Activated naive CD8-positive, alpha-beta T cell treated with anti-CD3 and anti-CD28 coated beads for 36 hours (primary cell): ENCODE measurements at places on chromosomes 4 and X.

- DNase-seq, result no peak
Measured at GRCh38 chrX:50723006-50723405, 91.0 kb downstream of the SHROOM4 start.

DNA sequence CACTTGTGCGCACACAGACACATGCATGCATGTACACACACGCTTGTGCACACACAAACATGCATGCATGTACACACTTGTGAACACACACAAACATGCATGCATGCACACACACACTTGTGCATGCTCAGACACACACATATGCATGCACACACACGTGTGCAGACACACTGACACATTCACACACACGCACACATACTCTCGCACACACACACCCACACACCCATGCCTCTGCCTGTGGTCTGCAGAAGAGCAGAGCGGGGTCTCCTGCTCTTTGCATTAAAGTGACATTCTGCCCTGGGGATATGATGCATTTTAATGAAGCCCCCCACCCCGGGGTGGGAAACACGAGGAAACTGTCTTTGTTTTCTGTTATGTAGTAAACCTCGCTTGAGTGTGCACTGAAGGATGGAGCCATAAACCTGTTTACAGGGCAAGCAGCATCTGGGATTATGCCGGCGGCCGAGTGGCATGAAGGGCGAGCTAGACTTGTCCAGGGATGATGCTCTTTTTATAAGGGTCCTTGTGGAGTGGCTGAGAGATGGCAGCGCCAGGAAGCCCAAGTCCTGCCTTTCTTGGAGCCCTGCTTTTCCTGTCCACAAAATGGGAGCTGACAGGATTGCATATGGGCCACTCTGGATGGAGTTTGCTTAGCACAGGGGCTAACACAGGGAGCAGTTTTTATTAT, 17.8 kb downstream of the PSAPL1 start:
- DNase-seq, result no peak

DNA sequence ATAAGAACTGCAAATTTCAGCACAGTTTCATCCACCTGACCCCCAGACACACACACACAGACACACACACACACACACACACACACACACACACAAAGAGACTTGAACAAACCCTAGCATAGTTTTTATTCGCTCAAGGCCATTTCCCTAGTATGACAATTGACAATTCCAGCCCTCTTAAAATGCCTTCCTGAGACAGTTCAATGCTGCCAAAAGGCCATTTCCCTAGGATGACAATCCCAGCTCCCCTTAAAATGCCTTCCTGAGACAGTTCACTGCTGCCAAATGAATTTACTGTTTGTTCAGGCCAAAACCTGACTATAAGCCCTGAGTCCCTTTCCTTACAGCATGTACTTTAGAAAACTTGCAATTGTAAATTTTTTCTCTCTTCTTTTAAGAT, 259.5 kb upstream of the SLC7A11 start:
- DNase-seq, result no peak

DNA sequence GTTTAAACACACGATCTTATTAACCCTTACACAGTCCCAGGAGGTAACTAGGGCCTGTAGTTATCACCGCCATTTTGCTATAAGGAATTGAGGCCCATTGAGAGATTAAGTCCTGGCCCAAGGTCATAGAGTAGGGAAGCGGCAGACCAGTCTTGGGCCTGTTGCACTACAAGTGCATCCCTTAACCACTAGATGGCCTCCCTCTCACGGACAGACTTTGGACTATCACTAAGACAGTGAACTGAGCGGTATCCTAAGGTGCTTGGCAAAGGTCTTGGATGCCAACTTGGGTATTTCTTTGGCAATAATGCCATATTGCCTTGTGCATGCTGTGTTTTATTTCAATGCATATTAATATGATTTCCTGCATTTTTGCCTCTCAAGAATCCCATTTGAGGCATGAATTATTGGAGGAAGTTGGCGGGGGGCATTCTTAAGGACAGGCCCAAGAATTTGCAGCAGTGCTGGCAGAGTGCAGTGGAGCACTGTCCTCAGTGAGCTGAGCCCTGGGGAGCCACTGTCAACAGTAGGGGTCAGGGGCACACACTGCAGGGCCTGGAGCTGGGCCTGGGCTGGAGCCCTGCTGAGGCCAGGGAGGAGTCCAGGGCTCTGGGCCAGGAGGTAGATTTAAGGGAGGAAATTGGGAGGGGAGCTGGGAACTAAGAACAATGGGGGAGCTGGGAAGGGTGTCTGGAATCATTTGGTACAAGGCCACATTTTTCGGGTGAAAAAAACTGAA, 147.4 kb downstream of the SMIM20 start:
- DNase-seq, result peak; percentile 10
